Pulmonary artery endothelial cell (primary cell): ENCODE measurements at places on chromosomes 2 and 18. TPM values are rescaled to one million over a fixed set of nuclear protein-coding genes. Genes with fewer than 3 reads are reported as not detected.

CCDC141 gene
- under 0.01 TPM in 1 of 2 replicates, not detected in the other for total RNA-seq

NETO1 gene
- not detected in 2 replicates for total RNA-seq

NT5C1B gene
- not detected in 2 replicates for total RNA-seq

CDCA7 gene
- total RNA-seq: 8.8 and 16.7 TPM in 2 replicates

SLC14A1 gene
- not detected in 2 replicates for total RNA-seq

ONECUT2 gene
- under 0.01 and 0.04 TPM in 2 replicates for total RNA-seq

KIAA2012 gene
- not detected in 2 replicates for total RNA-seq

DNA sequence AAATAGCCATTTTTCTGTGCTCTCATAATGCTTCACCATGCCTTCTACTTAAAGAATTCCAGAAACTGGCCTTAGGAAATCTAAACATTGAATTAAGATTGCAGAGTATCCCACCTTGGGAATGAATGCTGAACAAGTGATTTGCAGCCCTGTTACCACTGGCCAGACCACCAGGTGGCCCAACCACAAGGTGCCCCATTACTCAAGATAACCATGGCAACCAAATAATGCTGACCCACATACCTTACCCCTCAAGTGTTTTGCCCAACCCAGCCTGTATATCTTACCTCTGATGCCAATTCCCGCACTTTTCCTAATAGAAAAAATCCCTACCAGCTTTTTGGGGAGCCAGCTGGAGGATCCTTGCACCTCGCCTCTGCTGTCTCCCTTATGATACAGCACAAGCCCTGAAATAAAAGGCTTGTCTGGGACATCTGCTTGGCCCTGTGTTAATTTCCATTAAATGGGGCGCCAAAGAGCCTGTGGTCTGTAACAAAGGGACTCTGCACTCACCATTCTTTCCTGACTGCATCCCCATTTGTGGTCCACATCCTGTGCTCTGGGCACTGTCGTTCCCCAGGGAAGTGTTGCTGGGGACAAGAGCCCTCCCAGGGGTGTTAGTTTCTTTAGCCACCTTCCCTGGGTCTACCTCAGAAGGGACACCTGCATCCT, 17.3 kb upstream of the KCNF1 start:
- no peak for DNase-seq

- DNase-seq: no peak
Observed at GRCh38 chr2:217706095-217706494, 296.7 kb downstream of the TNS1 start.

GRCh38 chr2:200300638-200301314, 5.7 kb upstream of the SPATS2L start:
- no peak for DNase-seq

DNA sequence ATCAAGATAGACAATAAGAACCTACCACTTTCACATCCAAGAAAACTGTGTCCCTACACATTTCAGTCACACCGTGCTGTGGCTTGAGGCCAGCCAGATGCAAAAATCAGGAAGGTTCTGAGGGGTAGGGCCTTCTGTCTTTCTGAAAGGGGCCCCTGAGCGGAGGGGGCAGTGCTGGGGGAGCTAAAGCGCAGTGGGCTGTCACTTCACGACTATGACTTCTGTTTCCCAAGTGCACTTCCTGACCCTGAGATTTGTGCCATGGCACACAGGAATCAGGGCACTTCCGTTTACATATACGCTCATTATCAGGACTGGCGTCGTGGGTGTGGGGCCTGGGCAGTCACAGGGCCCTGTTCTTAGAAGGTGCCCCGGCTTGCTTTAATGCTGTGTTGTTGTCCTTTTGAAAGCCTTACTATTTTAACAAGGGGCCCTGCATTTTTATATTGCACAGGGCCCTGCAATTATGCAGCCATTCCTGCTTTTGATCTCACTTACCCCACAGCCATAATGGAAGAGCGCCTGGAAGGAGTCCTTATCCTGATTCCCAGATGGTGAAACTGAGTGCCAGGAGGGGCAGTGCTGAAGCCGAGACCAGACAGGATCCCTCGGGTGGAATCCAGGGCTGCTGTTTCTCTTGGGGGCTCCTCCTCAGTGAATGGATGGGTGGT, 620 bp downstream of the NGEF start:
- no peak for DNase-seq

- DNase-seq: no peak
Observed at GRCh38 chr18:13285874-13286273, 67.3 kb downstream of the LDLRAD4 start.
